ENCODE measurements at places on chromosomes 7 and 10. TPM values are rescaled to one million over a fixed set of nuclear protein-coding genes. Genes with fewer than 3 reads are reported as not detected.

CLDN3 gene
- total RNA-seq = not detected

MEOX2 gene
- not detected for total RNA-seq

SH3PXD2A gene
- 8.5 TPM for total RNA-seq

BBS9 gene
- 3.1 TPM for total RNA-seq

GPR85 gene
- 4.6 TPM for total RNA-seq

- DNase-seq = peak; percentile 66
Measured at GRCh38 chr7:128904381-128905197, 5.9 kb downstream of the KCP start.

DNA sequence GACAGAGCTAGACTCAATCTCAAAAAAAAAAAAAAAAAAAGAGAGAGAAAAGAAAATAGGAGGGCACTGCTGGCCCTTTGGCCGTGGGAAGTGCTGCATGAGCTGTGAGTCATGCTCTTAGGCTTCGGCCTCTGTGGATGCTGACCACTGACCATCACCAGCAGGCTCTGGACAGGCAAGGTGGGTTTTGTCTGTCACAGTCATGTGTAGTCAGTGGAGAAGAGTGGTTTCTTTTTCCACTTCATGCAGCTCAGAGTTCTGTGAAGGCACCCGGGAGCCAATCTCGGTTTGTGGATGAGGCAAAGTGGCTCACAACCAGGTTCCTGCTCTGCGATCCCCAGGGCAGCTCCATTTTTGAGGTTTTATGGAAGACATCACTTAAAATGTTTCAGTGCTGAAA is 58.1 kb downstream of the PRTFDC1 start:
- no peak for DNase-seq

DNA sequence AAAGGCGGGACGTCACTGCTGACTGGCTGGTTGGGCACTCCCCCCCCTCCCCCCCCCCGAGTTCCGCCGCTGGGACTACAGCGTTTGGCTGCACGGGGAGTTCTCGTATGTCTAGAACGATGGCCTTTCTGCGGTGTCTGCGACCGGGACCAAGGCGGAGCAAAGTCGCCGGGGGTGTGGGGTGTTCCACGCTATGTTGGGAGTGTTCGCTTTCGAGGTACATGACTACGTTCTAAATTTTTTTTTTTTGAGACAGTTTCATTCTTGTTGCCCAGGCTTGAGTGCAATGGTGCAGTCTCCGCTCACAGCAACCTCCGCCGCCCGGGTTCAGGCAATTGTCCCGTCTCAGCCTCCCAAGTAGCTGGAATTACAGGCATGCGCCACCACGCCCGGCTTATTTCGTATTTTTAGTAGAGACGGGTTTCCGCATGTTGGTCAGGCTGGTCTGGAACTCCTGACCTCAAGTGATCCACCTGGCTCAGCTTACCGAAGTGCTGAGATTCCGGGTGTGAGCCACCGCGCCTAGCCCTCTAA is 573 bp upstream of the IDI1 start:
- no peak for DNase-seq

DNA sequence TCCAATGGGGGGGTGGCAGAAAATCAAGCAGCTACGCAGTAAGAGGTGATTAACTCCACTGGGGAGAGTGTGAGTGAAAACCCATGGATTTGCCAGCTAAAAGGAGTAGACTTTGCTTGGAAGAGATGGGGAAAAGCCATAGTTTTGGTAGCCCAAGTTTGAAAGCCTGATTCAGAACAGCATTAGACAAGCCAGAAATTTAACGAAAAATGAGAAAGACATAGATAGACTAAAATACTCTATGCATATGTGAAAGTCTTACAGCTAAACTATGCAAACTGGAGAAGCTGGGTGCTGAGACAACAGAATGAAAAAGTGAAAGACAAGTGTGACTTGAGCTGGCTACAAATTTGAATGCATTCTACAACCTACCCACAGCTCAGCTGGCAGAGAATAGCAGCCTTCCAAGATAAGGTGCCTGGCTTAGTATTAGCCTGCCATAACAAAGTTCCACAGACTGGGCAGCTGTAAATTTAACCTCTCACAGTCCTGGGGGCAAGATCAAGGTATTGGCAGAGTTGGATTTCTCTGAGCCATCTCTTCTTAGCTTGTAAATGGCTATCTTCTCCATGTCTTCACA is 156.6 kb downstream of the CDC14C start:
- DNase-seq = no peak

DNA sequence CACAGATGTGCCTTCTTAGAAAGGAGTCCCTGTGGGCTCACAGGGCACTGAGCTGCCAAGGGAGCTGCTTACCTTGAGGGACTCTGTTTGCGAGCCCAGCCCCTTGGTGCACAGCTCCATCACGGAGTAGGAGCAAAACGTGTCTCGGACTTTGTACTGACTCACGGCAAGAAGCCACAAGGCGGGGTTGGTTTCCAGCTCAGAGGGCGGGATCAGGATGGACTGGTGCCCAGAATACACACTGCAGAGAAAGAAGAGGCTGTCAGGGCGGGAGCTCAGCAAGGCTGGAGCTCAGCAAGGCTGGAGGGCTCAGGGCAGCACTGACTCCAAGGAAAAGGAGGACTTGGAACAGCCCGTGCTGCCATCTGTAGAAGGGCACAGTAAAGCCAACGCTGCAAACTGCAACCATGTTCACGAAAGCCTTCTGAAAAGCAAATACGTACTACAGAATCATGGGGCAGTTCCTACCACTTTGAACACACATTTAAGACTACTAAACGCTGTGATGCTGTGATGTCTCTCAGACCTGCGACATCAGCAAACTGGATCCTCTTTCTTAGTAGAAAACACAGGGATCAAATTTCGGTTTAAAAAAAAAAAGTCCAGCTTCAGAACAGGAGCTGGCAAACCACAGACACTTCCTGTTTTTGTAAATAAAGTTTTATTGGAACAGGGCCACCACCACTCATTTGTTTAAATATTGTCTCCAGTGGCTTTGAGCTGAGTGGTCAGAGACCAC is 194.3 kb downstream of the ZMYND11 start:
- DNase-seq = peak; percentile 58

- DNase-seq = no peak
Measured at GRCh38 chr10:11264296-11265048, 246.8 kb downstream of the CELF2 start.

GRCh38 chr10:46002916-46003693 is 27.3 kb downstream of the NCOA4 start:
- DNase-seq = no peak

GRCh38 chr7:100166317-100166940 is 2.0 kb downstream of the GAL3ST4 start:
- no peak for DNase-seq

DNA sequence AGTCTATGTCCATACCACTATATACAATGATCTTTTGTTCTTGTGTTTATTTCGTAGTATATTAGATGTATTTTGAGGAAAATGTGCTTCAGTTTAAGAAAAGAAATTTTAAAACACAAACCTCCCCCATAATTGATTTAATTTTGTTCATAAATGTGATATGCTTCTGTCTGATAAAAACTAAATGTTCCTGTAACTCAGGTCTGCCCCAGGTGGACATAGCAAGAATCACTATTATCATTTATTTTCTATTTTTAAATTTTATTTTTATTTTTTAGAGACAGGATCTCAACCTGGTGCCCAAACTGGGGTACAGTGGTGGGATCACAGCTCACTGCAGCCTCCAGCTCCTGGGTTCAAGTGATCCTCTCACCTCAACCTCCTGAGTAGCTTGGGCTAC is 43.2 kb downstream of the BEND7 start:
- no peak for DNase-seq

DNA sequence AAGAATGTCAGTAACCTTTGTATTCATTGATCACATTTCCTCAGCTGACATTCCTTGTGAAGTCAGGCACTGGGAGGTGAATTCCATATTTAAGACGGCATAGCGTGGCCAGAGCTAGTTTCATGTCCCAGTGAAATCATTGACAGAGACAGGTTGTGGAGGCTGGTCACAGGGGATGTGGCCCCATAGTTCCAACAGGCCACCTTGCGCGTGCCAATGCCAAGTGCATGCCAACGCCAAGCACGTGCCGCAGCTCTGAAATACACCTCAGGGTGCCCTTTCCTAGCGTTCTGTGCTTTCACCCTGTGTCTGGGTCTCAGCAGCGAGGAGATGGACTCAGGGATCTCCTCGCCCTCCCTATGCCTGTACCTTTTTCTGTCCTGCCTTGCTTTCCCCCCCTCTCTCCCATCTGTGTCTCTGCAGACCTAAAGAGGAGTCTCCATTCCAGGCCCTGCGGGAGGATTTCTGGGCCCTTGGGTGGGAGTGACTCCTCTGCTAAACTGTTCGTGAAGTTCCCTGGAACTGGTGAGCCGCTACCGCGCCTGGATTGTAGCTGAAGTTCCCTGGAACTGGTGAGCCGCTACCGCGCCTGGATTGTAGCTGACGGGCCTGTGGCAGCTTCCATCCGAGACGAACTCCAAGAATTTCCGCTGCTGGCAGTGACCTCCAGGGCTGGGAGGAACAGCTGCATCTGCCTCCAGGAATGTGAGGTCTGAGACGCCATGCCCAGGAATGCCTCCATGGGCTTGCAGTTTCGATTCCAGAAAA is 19.7 kb downstream of the AQP1 start:
- DNase-seq = no peak
